Metanephros (tissue), 2 donors: ENCODE measurements at places on chromosomes 5 and 9. TPM values are rescaled to one million over a fixed set of nuclear protein-coding genes. Genes with fewer than 3 reads are reported as not detected.

Gene SHOC1
- total RNA-seq: 1.2 TPM

Gene NTRK2
- 66.0 TPM for total RNA-seq

Gene SPATA31A3
- not detected for total RNA-seq

Gene PPP2R2B
- 10.3 TPM for total RNA-seq
